ENCODE measurements at places on chromosomes 5 and 9.
A peak's percentile ranks its signal among the peaks of the same experiment; 100 is the strongest.

- no peak for DNase-seq
Measured at GRCh38 chr9:132985071-132985350, 6.5 kb downstream of the GFI1B start.

GRCh38 chr9:108586471-108587139, 269.2 kb downstream of the ACTL7B start:
- DNase-seq = no peak

DNA sequence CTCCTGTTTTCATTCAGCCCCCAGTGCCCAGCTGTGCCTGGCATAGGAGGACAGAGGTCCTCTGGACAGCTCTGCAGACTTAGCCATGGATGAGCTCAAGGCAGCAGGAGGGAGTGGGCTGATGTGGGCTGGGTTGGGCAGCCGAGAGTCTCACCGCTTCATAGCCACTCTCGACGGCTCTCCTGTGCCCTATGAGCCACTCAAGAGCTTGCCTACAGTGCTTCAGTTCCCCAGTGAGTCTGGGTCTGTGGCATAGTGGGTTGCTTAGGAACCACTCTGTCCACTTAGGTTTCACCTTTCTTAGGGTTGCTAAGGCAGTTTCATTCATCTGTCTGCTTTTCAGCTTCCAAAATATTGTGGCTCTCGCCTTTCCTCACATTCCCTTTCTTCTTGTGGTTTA, 296.8 kb downstream of the ICE1 start:
- peak; percentile 58 for DNase-seq

GRCh38 chr5:53871050-53871449, 310.6 kb downstream of the NDUFS4 start:
- no peak for DNase-seq

- DNase-seq = no peak
Measured at GRCh38 chr5:40514976-40515375, 164.7 kb upstream of the PTGER4 start.

GRCh38 chr9:107681988-107682387, 192.4 kb upstream of the KLF4 start:
- no peak for DNase-seq

DNA sequence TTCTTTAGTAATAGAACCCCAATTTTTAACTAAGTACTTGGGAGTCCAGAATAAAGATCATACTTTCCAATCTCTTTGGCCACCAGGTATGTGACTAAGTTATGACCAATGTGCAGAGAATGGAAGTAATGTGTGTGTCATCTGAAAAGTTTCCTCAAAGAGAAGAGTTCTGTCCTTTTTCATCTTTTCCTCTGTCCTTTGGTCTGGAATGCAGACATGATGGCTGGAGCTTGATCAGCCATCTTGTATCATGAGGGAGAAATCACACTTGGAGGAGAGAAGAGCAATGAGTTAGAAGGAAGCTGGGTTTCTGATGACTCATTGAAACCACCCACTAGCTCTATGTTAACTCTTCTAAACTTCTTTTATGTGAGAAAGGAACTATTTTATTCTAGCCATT, 5.5 kb upstream of the CPEB4 start:
- no peak for DNase-seq

GRCh38 chr5:116454417-116454927, 120.2 kb downstream of the SEMA6A start:
- no peak for DNase-seq
